Left cardiac atrium (tissue), 4 donors: ENCODE measurements at places on chromosomes 1 and 21.

GRCh38 chr21:35113064-35113463 lies 64.0 kb upstream of the RUNX1 start:
- no peak for DNase-seq

GRCh38 chr1:42324398-42325013 lies 10.5 kb downstream of the FOXJ3 start:
- no peak for DNase-seq

DNA sequence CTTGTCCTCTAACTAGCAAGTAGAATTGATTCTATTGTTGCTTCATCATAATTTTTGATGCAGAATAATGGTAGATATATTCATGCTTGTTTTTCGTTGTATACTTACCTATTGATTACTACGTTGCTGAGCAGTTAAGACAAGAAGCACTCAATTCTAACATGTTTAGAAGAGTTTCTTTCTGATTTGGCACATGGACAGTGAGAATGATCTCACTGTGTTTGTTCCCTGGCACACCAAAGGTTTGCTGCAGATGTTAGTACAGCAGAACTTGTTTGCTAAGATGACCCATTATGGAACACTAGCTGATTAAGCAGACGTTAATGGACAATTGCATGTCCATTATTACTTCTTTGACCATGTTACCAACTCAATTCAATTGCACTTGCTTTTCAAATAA lies 184.7 kb upstream of the SGIP1 start:
- no peak for DNase-seq

- no peak for DNase-seq
Observed at GRCh38 chr1:208167261-208167869, 76.8 kb downstream of the PLXNA2 start.

GRCh38 chr1:20058531-20058930 lies 11.5 kb upstream of the PLA2G5 start:
- no peak for DNase-seq

DNA sequence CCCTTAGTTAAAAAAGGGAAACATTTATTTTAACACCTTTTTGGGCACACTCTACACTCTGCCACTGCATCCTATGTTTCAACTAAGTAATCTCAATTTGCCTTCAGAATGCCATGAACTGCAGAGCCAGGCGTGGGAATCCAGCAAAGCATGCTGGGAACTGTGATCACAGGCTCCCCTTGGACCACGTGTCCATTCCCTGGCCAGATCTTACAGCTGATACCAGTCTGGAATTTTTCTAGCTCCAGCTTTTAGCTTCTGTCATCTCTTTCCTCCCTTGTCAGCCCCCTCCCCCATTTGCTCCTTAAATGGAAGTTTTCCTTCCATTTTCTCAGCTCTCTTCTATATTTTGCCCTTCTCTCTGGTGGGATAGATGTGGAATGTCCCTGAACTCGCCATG lies 29.4 kb downstream of the RCSD1 start:
- DNase-seq, result no peak
